ENCODE measurements at places on chromosomes 6 and 20.

- no peak for DNase-seq
Measured at GRCh38 chr6:10410207-10411050, 4.4 kb downstream of the TFAP2A start.

DNA sequence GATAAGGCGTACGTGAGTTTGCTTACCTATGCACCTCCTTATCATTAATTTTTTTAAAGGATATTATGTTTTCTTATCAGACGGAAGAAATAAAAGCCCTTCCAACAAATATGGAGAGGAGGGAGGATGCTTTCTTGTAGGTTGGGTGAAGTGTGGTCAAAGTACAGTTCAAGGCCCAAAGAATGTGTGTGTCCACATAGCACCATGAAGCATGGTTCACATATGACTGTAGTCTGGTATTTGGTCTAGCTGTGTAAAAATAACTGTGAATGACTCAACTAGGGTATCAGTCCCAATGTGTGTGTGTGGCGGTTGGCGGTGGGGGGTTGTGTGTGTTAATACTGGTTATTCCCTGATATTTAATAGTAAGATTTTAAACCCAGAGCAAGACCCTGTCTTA is 212.7 kb downstream of the TMEM242 start:
- DNase-seq, result no peak

- no peak for DNase-seq
Measured at GRCh38 chr6:44650947-44651346, 263.4 kb downstream of the CDC5L start.

DNA sequence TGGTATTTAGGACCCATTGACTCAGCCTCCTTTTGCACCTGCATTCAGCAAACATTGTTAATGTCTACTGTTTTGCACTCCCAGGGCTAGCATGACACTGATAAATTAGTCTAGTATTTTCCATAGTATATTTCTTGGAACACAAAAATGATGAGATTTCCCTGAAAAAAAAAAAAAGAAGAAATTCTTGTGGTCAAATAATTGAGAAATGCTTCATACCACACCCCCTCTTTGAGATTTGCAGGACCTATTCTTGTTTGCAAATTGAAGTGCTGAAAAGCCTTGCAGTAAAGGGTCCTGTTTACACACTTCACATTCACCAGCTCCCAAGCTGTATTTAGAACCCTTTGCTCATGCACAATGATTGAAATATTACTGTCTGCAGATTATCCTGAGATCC is 36.3 kb upstream of the CLIC5 start:
- DNase-seq, result no peak

- DNase-seq, result no peak
Measured at GRCh38 chr6:15535495-15536197, 127.2 kb downstream of the DTNBP1 start.

DNA sequence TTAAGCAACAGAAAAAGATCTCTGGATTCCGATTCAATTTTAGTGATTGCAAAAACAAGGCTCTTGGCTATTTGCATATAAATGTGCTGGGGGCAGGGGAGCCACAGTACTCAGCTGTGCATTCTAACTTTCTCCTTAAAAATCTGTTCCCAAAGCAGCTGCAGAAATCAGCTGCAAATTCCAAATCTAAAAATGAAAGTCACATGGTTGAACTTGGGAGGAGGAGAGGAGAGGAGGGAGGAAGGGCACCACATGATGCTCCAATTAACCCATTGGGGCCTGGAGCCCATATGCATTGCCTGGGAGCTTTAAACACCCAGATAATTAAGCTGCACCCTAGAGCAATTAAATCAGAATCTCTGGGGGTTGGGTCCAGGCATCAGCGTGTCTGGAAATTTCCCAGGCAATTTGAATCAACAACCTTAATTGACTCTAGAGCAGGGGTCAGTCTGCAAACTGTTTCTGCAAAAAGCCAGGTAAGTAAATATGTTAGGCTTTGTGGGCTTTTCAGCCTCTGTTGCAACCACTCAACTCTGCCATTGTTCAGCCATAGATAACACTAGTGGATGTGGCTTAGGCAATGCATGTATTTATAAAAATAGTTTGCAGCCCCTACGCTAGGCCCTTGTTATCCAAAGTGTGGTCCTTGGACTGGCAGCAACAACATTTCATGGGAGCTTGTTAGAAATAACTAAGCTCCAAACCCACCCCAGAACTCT is 508.1 kb downstream of the KIF16B start:
- DNase-seq, result no peak

DNA sequence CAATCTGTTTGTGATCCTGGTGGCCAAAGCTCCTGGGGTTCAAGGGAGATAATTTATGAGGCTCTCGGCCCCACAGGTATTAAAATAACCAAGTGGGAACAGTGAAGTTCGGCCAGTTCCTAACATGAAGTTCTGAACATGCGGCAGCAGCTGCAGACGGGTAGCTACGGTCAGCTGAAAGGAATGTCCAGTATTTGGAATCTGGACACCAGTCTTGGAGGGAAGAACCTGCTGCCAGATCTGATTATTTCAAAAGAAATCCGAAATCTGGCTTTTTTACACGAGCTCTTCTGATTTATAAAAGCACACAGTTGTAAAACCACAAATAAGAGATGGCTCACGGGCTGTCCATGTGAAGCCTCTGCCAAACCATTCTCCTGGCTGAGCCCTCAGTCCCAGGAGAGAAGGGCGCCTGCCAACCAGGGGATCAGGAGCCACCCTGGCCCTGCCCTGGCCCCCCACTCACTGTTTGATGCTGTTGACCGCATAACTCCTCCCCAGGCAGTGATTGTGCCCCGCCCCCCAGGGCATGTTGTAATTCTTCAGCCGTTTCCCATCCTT is 28.2 kb upstream of the KCNB1 start:
- no peak for DNase-seq

DNA sequence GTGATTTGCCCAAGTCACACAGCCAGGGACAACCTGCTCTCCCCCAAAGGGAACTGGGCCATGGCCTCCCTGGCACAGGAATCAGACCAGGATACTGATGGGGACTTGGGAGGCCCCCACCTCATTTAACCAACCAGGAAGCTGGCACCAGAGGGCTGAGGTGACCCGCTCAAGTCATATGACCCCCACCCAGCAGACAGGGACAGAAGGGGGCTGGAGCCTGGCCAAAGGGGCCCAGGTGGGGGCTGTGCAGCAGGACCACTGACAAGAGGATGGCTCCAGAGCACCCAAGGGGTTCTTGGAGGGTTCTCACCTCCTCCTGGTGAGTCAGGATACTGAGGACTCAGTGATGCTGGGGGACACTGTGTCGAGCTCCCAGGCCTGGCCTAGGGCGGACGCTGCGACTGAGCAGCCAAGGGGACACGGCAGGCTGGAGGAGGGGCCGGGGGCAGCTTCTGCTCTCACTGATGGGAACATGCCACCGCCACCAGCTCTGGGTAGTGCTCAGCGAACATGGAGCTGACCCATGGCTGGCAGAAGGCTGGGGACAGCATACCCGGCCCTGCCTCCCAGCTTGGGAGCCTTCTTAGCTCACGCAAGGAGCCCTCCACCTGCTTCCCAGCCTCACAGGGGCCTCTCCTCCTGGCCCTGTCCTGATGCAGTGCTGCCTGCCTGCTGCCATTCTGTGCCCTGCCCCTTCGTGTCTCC is 1.2 kb downstream of the CST7 start:
- DNase-seq, result no peak

- DNase-seq, result no peak
Measured at GRCh38 chr6:14121936-14122344, 4.4 kb downstream of the CD83 start.

- no peak for DNase-seq
Measured at GRCh38 chr20:38790200-38791053, 15.1 kb upstream of the PPP1R16B start.

DNA sequence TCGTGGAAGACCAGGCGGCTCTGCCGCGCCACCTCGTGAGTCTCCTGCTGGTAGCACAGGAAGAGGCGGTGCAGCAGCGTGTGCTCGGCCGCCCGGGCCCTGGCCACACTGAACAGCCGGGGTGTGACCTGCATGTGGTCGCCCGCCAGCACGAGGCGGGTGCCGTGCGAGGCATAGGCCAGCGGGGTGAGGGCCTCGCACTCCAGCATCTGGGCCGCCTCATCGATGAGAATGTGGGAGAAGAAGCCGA is 7.0 kb downstream of the HELZ2 start:
- DNase-seq, result no peak

GRCh38 chr6:137893726-137894125 is 26.7 kb downstream of the TNFAIP3 start:
- DNase-seq, result no peak

DNA sequence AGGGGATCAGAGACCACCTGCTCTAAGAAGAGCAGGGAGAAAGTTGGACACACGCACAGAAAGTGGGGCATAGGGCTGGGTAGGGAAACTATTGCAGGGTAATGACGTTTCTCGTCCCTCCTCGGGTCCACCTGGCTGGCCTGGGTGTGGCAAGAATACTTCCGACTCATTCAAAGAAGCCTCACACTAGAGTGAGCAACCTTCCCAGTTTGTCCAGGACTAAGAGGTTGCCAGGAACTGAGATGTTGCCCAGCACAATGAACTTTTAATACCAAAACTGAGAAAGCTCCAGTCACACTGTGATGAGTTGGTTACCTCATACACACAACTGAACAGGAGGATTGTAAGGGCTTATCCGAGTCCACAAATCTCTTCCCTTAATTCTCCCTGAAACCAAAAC is 74.5 kb upstream of the ADGRF1 start:
- DNase-seq, result no peak

- no peak for DNase-seq
Measured at GRCh38 chr20:1083431-1084080, 34.8 kb upstream of the PSMF1 start.

DNA sequence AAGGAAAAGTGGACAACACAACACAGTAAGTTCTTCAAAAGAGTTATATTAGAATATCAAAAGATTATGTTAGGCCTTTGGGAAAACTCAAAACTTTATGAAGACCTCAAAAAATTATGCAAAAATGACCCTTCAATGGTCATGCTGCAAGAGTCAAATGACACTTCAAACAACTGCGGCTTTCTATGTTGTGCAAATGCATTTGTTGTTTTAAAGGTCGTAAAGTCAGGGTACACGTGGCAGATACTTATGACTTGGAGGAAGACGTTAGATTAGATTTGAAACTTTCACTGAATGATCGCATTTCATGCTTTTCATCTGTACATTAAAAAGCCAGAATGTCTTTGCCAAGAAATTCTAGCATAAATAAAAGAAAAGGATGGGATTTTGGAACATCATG is 31.4 kb downstream of the BCAS1 start:
- no peak for DNase-seq

GRCh38 chr6:155939253-155939652 is 483.6 kb upstream of the NOX3 start:
- no peak for DNase-seq

- no peak for DNase-seq
Measured at GRCh38 chr20:10472871-10473270, 37.8 kb downstream of the SLX4IP start.

- no peak for DNase-seq
Measured at GRCh38 chr6:150310539-150310938, 58.3 kb upstream of the IYD start.

DNA sequence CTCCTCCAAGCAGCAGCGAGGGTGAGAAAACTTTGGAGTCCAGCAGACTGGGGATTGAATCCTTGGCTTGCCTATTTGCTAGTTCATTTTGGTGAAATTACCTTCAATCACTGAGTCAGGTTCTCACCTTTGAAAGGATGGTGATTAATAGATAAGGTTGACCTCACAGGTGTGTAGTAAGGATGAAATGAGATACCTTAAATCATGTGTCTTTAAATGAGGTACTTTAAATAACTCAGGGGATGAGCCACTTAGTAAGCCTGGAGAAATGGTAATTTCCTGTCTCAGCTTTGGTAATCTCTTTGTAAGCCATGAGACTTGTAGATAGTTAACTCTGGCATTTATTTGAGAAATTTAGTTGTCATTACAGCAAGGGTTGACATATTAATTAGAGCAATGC is 70.2 kb downstream of the TULP4 start:
- no peak for DNase-seq

- DNase-seq, result no peak
Measured at GRCh38 chr6:25401711-25402110, 122.5 kb downstream of the CARMIL1 start.

DNA sequence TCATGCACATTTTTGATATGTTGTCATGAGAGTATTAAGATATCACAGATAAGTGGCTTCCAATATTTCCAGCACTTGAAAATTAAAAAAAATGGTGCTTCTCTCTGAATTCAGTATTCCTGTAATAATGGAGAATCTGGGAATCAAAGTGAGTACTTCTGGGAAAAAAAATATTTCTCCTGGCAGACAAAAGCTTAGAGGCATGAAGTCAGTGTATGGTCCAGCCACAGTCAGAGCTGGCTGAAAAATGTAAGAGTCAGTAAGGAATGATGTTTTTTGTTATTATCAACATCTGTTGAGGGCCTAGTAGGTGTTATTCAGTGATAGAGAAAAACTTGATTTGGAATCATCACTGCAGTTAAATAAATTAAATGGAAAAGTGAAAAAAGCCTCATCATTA is 3.2 kb upstream of the RFPL4B start:
- DNase-seq, result no peak

- DNase-seq, result no peak
Measured at GRCh38 chr20:57738484-57738883, 28.7 kb upstream of the PMEPA1 start.

DNA sequence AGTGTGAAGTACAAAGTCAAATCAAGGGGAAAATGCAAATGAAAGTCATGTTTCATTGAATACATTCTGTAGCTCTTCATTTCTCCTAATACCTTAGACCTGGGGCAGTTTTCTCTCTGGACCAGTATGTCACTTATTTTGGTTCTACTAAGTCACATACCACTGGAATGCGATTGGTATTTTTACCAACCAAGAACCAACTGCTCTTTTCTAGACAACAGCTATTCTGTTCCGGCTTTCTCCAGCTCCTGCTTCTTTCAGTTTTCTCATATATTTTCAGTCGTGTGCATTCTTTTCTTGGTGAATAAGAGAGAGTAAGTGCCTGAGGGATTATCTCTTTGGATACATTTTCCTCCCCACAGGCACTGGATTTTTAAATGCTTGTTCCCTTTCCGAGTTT is 39.2 kb upstream of the SPACA1 start:
- no peak for DNase-seq

DNA sequence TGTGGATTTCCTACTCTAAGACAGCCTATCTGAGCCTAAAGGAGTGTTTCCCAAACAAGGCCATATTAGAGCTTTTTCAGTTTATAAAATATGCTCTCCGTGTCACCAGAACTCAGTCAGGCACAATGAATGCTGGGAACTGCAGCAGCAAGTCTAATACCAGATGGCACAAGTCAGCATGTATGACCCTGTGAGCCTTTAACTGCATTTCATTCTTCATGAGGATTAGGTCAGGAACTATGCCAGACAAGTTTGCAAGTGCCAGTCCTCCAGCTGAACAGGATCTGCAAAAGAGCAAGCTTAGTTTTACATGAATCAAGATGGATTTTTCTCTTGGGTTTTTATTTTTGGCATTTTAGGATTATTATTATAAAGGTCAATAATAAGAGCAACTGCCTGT is 66.7 kb upstream of the SAMD5 start:
- DNase-seq, result no peak

- DNase-seq, result no peak
Measured at GRCh38 chr20:44955270-44955669, 4.9 kb downstream of the TOMM34 start.

- no peak for DNase-seq
Measured at GRCh38 chr6:69819138-69819537, 22.3 kb upstream of the LMBRD1 start.

Data from stimulated activated CD4-positive, alpha-beta T cell treated with anti-CD3 and anti-CD28 coated beads, Interleukin-12 subunit alpha, Interleukin-12 subunit beta, amount 100 ng/mL, for 24 hours (primary cell).